ENCODE measurements at places on chromosomes 4 and X.
A peak's percentile ranks its signal among the peaks of the same experiment; 100 is the strongest.

DNA sequence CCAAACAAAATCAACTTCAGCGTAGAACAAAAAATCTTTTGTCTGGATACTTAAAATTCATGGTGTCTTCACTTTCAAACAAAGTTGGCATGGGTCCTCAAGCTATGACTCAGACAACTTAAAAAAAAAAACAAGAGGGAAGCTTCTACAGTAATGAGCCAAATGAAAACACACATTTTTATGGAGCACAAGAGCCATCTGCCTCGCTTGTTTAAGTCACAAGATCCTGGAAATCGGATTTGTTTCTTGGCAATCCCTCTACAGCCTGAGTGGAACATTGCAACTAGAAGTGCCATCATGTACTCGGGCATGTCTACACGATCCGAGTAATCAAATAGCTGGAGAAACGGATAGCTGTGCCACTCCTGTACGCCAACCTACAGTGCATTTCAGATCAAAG is 22.6 kb downstream of the LAMP2 start:
- DNase-seq, result no peak

- no peak for DNase-seq
Measured at GRCh38 chr4:63036159-63036866, 1372.9 kb downstream of the TECRL start.

- no peak for DNase-seq
Measured at GRCh38 chrX:32520789-32521188, 690.6 kb downstream of the DMD start.

GRCh38 chr4:38687571-38688011 is 23.6 kb downstream of the KLF3 start:
- no peak for DNase-seq

DNA sequence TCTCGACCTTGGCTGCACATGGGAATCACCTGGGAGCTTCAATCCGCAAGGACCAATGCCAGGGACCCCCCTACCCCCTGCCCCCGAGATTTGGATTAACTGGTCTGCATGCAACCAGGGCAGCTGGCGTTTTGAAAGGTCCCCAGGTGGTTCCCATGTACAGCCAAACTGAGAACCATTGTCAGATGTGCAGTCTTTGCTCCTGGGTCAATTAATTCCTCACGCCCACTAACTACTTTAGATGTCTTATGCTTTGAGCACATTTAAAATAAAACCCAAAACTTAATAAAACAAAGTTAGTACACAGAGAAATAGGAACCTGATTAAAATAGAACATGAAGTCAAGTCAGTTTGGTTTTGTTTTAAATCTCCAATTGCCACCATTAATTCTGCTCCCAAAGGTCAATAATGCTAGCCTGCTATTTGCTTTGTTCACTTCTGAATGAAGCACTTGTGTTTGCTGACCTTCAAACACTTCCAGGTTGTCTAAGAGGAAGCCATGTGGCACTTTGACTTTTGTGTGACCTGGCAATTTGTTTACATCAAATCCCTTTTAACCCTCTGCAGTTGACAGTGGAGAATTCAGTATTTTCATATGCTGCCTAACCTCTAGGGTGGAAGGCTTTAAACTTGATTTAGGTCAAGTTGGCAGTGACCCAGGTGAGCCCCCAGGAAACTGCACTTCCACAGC is 27.2 kb upstream of the TMSB4X start:
- DNase-seq, result no peak

DNA sequence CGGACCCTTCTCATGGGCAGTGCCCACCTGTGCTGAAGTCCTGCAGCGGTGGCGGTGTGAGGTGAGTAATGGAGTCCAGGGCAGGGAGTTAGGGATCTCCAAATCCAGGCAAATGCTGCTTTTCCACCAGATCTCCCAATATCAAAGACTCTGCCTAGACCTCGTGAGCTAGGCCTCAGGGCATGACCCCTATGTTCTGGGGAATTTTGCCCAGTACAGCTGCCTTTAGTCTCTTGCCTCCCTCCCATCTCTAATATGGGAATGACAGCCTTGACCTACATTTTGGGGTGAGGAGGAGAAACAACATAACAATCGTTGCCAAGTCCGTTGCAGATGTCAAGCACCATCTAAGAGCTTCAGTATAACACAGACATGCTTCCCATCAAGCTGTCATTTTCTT is 7.3 kb downstream of the PAK3 start:
- no peak for DNase-seq

DNA sequence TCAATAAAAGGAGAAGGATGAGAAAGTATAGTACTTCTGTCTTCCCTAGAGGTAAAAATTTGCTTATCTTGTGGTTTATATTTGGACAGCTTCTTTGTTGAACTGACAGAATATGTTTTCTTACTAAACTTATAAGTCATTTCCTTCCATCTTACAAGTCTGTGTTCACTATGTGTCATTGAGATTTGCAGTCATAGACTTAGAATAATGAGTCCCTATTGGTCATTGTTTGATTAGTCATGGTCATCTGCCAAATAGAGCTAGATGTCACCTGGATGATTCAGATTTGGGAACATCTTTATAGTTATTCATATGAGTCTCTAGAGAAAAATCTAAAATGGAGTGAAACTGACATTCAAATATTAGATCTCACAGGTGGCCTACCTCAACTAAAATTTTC is 51.5 kb downstream of the SPATA18 start:
- DNase-seq, result no peak

GRCh38 chrX:53642337-53642736 is 44.2 kb downstream of the HUWE1 start:
- no peak for DNase-seq

DNA sequence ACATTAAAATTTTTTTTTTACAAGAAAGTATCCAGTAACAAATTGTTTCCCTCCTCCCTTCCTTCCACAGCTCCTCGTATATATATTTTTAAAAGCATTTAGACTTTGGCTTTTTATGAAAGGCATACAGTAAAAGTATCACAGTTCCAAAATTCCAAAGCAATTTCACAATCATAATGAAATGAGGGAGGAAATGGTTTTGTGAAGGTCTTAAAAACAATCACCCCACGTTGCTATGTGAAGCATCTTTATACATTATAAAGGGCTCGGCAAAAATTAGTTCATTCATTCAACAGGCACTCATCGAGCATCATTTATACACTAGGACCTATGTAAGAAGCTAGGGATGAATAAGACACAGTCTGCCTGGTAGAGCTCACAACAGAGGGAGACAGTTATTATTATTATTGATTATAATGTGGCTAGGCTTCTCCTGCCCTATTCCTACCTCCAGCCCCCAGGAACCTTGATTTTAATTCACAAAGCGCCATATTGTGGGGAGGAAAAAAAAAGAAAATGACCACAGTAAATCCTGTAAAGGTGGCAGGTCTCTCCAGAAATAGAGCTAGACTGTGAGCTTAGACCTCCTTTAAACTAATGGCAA is 239.9 kb downstream of the MAML3 start:
- DNase-seq, result peak; percentile 80

GRCh38 chrX:72621625-72622485 is 49.2 kb upstream of the HDAC8 start:
- no peak for DNase-seq

- DNase-seq, result no peak
Measured at GRCh38 chrX:41002026-41002425, 83.2 kb upstream of the USP9X start.

DNA sequence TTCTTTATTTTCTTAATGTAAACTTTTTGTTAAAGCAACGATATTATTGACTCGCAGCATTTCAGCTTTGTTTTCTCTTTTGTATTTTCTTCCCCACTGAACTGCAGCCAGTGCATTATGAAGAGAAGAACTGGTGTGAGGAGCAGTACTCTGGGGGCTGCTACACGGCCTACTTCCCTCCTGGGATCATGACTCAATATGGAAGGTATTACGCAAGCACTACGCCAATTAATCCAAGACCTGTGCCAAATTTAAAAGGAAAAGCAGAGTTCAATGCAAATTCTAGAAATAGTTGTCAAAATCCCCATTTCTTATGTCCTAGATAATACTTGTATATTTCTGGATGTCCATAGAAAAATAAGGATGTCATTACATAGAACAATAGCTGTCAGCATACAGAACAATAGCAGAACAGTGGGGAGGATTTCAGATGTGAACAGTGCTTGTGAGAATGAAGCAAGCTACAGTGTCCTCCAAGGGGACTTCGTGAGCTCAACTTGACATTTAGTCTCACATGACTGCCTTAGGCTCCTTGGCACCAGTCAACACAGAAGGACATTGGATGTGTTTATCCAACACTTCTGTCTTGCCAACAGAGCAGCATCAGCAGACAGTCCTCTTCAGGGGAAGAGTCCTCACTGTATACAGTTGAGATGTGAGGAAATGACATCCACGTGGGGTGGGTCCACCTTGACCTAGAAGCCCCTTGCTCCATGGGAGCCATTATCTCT is 85.9 kb downstream of the MAOA start:
- DNase-seq, result no peak

- DNase-seq, result no peak
Measured at GRCh38 chrX:11648705-11649519, 16.8 kb downstream of the ARHGAP6 start.

GRCh38 chr4:40629401-40630334 is at the start of gene RBM47:
RBM47 (minus strand) TSS chr4:40629864; CDS start chr4:40438893, 190,971 bp downstream.
- no peak for DNase-seq

- DNase-seq, result no peak
Measured at GRCh38 chr4:181330654-181331201, 912.5 kb upstream of the TENM3 start.

GRCh38 chrX:29561417-29561816 is 653.9 kb upstream of the MAGEB2 start:
- no peak for DNase-seq

DNA sequence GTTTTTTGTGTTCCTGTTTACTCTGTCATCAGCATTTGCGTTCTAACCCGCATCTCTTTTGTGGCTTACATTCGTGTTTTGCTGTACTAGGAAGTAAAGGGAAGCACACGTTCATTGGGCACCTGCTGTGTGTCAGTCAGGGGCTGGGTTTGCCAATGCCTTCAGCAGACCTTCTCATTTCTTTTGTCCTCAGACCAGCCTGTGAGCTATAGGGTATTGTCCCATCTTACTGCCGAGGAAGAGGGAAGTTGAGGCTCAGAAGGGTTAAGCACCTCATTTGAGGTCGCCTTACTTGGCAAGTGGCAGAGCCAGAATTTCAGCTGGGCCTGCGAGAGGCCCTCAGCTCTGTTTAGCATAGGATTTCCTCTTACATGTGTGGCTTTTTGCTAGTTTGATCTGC is 8.7 kb downstream of the TBC1D14 start:
- DNase-seq, result no peak

DNA sequence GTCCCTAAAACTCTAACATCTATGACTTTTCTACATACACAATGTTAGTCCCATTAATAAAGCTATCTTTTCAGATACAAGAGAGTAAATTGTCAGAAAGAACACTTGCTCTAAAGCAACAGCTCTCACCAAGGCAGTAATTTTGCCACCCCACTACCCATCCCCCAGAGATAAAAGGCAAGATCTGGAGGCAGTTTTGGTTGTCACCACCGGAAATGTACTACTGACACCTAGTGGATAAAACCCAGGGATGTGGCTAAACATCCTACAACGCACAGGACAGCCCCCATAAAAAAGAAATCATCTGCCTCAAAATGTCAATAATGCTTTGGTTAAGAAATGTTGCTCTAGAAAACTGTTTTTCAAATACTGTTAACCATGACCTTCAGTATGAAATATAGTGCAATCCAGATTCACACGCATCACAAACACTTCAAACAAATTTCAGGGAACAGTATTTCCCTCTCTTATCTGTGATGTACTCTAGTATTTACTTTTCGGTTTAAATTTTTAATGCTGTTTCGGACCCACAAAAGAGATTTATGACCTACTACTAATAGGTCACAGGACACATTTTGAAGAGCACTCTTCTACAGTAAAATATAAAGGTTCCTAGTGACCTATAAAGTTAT is 5.1 kb downstream of the FBXL5 start:
- DNase-seq, result no peak

- DNase-seq, result peak; percentile 46
Measured at GRCh38 chr4:113394730-113395530, 345.5 kb downstream of the ANK2 start.

- no peak for DNase-seq
Measured at GRCh38 chrX:43505769-43506168, 150.3 kb upstream of the MAOA start.

DNA sequence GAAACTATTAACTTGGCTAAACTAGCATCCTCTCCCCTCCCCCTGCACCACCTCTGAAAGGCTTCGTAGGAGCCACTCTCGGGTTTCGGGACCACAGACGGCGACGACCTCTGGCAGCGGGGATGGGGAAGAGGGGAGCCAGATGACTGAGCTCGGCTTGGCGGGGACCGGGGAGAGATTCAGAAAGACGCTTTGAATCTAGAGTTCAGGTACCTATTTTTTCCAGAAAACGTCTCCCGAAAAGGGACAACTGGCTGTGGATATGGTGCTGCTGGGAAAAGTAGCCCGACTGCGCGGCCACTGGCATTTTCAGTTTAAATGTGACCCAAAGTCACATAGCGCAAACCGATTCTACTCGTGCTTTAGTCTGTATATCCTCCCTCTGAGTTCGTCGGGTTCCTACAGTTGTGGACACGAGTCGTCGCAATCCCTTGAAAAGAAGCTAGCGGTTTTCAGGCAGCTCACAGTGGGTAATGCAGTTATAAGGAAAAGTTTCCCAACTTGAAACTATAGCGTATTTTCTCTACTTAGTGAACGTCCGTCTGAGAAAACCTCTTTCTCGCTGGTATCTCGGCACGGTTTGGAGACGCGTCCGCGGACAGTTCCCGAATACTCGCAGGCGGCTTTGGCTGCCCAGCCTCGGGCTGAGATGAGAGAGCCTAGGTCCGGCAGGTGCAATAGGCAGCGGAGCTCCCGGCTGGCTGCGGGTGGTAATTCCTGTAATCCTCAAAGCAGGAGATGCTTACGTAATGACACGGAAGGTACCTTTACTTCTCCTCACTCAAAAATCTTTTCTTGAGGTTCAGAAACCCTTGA is 1.3 kb downstream of the PARM1 start:
- DNase-seq, result no peak

DNA sequence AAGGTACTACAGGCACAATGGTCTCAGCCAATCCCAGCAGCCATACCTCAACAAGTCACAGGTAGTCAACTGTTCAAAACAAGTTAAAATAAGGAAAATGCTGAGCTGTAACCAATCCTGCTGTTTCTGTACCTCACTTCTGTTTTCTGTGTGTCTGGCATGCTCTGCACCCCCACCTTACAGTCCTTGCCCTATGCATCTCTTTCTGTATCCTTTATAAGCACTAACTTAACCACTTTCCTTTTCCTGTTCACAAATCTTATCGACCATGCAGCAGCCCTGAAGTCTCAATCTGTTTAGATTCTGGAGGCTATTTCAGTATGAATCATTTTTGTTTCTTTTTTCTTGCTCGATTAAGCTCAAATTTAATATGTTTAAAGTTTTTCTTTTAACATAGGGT is 12.5 kb upstream of the FAM13A start:
- DNase-seq, result no peak
